ENCODE measurements at places on chromosomes 11 and 22.

DNA sequence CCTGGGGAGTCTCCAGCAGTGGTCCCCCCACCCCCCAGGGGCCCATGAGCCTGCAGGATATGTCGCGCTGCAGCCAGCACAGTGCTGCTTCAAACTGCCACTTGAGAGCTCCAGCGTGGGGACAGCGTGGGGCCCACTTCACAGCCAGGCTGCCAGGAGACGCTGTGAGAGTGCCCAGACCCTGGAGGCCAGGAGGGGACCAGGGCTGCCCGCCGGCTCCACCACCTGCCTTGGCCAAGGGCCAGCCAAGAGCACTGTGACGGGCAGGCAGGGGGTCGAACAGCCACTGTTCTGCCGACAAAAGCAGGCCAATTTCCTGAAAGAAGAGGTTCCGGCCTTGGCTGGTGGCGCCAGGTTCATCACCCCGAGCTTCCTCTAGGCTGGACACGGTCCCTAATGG is 60.2 kb downstream of the FLRT1 start:
- DNase-seq: no peak

DNA sequence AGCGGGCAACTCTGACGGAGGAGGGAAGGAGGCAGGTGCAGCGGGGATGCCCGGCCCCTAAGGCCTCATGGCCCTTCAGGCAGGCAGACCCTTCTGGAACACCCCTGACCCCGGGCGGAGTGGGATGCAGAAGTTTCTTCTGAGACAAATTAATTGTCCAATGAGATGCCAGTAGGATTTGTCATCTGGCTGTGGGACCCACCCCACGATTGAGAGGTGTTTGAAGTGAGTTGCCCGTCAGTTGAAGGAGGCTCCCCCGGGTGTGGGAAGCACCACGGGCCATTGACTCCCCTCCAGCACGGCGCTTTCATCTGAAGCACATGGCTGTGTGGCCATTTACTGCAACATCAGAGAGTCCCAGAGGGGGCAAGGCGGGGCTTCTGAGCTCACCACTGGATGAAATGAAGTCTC is 527.8 kb downstream of the BRD1 start:
- peak; percentile 11 for DNase-seq

- no peak for DNase-seq
Measured at GRCh38 chr11:2664376-2664775, 35.4 kb downstream of the KCNQ1OT1 start.

DNA sequence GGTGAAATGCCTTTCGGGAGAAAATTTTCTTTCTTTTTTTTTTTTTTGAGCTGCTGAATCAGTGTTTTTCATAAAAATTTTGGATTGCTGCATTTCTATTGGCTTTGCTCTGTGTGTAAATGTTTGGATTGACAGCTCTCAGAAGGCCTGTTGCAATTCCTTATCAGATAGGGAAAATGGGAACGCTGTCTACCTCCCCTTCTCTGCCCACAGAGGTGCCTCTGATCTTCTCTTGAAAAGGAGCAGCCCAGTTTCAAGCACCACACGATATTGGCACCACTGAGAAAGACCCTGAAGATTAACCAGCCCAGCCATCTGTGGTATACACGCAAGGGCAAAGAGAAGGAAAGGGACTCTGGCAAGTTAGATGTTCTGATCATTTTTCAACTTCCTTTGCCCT is 1272.2 kb downstream of the LRRC4C start:
- DNase-seq: no peak

GRCh38 chr11:47248304-47248663 is 330 bp downstream of the ACP2 start:
- no peak for DNase-seq

All from tibial artery (tissue), 4 donors.